ENCODE measurements at places on chromosomes 2 and 18. TPM values are rescaled to one million over a fixed set of nuclear protein-coding genes. Genes with fewer than 3 reads are reported as not detected.

DNA sequence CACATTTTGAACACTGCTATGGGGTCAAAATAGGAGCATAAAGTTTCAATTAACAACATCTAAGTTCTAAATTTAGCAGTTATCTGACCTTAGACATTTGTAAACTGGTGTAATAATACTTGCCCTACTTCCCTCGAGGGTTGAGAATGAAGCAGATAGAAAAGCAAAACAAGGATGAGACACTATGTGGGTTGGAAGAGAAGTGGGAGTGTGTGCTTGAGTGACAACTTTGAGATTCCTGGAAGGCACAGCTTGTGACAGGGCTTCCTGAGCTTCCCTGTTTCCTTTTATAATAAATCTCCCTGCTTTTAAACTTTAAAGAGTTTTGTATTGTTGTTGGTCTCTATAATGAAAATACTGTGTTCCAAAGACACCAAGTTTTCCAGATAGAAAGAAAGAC is 128.6 kb upstream of the CHST9 start:
- no peaks in the 10 kb centered on the region for H3K36me3 ChIP-seq
- no peak overlapping the region for H3K4me3 ChIP-seq
- no peaks in the 10 kb centered on the region for H3K4me1 ChIP-seq

DNA sequence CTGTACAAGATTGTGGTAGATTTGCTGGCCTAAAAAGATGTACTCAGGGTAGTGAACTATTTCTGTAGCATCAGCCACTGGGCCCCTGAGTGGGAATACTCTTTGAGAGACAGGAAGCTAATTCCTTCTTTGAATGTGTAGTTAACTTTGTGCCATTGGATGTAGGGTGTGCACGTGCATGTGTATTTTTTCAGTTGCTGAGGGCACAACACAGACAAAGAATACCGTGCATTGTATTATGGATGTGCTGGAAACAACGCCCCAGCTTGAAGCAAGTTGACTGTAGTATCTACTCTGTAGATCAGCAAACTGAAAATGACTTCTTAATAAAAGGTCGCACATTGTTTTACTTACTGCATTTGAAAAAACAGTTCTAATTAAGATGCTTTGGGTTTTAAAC is 14.1 kb downstream of the CRIM1 start:
- no peak overlapping the region for H3K27ac ChIP-seq
- no peaks in the 10 kb centered on the region for H3K36me3 ChIP-seq
- DNase-seq = no peak
- no peak overlapping the region for H3K4me3 ChIP-seq
- H3K4me1 ChIP-seq = no peaks in the 10 kb centered on the region

DNA sequence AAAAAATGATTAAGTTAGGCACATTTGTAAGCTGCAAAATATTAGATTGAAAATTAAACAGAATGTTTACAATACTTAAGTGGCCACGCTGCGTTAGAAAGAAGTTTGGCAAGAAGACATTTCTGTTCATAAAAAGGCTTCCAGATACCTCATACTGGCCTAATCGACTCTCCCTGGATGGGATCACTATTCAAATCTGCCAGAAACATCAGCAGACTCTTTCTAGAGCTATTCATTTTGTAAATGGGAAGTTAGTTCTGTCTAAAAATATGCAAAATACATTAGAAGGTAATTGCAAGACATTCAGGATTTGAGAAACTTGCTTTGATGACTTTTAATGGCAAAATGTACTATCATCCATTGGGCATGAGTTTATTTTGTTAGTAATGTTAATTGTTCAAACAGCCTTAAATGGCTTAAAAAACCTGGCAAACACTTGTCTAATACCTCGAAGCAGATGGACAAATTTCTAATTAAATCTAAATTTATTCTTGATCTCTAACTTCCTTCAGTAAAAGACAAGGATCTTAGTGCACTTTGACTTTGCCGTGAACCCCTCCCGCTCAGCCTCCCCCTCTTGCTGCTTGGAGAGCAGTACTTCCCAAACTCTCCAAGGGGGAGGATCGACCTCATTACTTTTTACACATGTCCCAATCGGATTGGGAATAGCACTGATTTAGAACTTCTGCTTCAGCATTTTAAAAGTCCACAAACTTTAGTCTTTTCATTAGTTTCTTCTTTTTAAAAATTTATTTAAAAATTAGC is 103.5 kb downstream of the SMIM21 start:
- H3K27ac ChIP-seq = no peak overlapping the region
- no peaks in the 10 kb centered on the region for H3K36me3 ChIP-seq
- no peak for DNase-seq
- H3K4me3 ChIP-seq = no peak overlapping the region
- no peaks in the 10 kb centered on the region for H3K27me3 ChIP-seq

- no peak overlapping the region for H3K4me3 ChIP-seq
- no peak overlapping the region for H3K27ac ChIP-seq
- H3K4me1 ChIP-seq = no peaks in the 10 kb centered on the region
- H3K36me3 ChIP-seq = no peaks in the 10 kb centered on the region
- DNase-seq = no peak
These were observed 1989.9 kb upstream of the CELF4 start for GRCh38 chr18:39555496-39555895.

DNA sequence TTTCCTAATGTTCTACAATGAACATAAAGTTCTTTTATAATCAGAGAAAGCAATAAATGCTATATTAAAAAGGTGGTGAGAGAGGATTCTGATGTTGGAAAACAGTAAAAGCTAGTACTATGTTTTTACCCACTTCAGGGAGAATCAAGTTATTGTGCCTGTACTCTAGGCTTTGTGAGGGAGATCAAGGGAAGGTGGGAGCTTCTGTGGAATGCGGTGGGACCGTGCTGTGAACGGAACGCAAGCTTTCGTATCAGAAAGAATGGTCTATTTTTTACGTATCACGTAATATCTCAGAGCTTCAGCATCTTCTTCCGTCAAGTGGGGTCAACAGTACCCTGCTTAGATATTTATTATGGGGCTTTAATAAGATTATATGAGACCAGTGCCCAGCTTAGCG is 193.2 kb downstream of the CLIP4 start:
- no peak overlapping the region for H3K27ac ChIP-seq
- no peak overlapping the region for H3K4me3 ChIP-seq
- H3K36me3 ChIP-seq = no peaks in the 10 kb centered on the region
- H3K4me1 ChIP-seq = no peaks in the 10 kb centered on the region

- no peaks in the 10 kb centered on the region for H3K36me3 ChIP-seq
- H3K4me3 ChIP-seq = no peak overlapping the region
- no peak for DNase-seq
These were observed 49.0 kb upstream of the BIN1 start for GRCh38 chr2:127155947-127156346.

Gene C1D
- 20.1 TPM for total RNA-seq

Gene TMEM198
- 0.39 TPM for total RNA-seq
